DMS 273 treated with DMSO at 0.1 percent for 48 hours (cell line): ENCODE measurements at places on chromosomes 4 and X.

- no peak for DNase-seq
Observed at GRCh38 chr4:1402516-1403091, 3.6 kb downstream of the NKX1-1 start.

- DNase-seq: no peak
Observed at GRCh38 chr4:6470502-6471306, 1.7 kb downstream of the PPP2R2C start.

DNA sequence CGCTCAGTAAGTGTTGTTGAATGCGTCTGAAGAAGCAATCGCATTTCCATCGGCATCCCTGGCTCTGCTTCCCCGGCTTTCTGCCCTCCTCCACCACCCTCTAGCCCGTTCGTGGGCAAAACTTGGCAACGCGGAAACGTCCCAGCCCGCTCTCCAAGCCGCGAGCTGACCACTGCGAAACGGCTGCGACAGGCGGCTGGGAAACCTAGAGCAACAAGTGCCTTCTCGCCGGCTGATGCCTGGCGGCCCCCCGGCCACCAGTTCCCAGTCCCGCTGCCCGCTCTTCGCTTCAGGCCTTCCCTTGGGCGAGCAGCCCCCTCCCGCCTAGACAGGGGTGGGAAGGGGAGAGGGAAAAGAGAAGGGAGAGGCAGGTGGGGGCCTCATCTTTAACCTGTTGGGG lies 837 bp downstream of the CITED1 start:
- DNase-seq: no peak

- no peak for DNase-seq
Observed at GRCh38 chrX:112874175-112874574, 33.5 kb upstream of the AMOT start.

DNA sequence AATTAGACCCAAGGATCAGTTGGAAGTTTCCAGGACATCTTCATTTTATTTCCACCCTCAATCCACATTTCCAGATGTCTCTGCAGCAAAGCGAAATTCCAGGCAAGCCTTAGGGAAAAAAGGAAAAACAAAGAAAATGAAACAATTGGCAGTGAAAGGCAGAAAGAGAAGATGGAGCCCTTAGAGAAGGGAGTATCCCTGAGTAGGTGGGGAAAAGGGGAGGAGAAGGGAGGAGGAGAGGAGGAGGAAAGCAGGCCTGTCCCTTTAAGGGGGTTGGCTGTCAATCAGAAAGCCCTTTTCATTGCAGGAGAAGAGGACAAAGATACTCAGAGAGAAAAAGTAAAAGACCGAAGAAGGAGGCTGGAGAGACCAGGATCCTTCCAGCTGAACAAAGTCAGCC lies at the start of gene PLP1:
TSS of gene PLP1 (plus strand) at position 295 of the 400 bp plus-strand sequence. CDS start 156 bp downstream, outside the sequence.
- DNase-seq: no peak

DNA sequence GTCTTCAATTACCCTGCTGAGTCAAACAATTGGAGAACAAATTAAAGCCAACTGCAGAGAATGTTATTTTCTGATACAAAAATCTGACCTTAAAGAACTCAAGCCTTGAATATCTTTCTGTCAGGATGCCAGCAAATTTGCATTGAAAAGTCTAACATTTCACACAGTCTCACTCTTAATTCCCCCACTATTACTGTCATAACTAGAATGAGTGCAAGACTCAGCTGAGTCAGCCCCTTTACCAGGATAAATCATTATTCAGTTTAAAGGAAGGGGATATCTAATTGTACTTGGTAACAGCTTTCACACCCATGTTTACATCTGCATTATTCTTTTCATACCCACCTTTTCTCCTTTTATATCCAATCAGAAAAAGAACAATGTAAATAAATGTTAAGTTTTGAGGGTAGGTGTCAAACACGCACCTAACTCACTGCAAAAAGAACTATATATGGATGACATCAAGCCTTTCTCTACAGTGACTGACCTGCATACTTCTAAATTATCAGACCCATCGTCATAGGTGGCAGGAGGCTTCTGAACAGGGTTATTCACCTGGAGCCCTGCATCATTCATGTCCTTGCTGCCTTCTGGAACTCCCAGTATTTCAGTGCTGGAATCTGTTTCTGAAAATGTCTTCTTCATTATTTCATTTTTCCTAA lies 117.4 kb downstream of the TMA16 start:
- no peak for DNase-seq

DNA sequence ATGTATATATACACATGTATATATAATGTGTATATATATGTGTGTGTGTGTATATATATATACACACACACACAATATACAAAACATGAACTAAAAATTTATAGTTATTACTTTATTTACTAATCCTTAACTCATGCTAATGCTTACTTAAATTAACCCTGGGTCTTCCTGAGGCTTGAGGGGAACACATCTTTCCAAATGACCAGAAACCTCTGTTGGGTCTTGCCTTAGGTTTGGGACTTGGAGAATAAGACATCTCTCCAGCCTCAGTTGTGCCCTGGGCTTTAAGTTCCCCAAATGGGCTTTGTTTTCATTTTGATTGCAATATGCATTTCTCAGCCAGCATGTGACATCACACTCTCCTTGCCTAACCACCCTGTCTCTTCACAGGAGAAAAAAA lies 7.7 kb downstream of the GEMIN8 start:
- DNase-seq: no peak

DNA sequence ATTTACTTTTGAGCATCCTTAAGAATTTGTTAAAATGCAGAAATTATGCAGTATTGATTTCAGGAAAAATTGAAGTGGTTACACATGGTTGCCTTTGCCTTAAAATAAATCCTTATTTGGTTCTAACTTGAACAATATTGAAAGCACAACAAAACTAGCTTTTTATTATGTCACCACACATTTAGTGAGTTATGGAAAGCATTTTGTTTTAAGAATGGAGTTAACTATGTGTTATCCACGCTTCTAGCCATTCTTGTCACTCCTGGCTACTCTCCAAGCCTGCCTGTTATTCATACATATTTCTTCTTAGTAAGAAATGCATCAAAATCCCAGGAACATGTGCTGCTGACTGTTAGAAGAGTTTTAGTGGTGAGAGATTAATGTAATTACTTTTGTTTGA lies 73.9 kb downstream of the FAT4 start:
- no peak for DNase-seq

DNA sequence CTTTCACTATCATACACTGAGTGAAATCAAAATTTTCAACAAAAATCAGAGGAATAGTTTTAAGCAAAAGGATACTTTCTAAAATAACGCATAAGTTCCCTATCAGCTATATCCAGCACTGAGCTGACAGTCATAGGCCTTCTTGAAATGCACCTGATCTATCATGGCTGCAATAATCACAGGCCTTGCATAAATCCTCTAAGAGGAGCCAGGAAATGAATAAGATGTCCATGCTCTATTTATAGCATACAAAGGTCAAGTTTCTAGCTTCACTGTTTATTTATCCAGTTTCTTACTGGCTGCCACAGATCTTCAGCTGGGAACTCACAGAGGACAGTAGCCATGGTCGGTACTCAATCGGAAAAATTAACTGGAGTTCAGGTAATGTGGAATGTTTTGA lies 235.9 kb upstream of the DMD start:
- no peak for DNase-seq
